ENCODE measurements at places on chromosomes 11 and 22.

DNA sequence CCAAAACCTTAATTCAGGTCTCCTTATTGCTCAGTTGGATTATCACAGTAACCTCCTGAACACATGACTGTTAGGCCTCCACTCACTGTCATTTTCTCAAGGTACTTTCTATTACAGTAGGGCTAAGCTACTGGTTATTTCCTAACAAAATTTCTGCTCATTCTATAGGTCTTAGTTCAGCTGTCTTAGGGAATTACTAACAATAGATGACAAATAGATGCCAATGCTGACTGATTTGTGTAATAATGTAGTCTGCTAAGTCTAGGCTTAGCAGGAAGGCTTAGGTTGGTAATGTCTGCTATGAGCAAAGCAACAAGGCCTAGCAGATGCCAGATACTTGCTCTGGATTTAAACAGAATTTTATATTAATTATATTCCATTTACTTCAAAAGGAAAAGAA, 58.1 kb downstream of the RSF1 start:
- no peak for DNase-seq

DNA sequence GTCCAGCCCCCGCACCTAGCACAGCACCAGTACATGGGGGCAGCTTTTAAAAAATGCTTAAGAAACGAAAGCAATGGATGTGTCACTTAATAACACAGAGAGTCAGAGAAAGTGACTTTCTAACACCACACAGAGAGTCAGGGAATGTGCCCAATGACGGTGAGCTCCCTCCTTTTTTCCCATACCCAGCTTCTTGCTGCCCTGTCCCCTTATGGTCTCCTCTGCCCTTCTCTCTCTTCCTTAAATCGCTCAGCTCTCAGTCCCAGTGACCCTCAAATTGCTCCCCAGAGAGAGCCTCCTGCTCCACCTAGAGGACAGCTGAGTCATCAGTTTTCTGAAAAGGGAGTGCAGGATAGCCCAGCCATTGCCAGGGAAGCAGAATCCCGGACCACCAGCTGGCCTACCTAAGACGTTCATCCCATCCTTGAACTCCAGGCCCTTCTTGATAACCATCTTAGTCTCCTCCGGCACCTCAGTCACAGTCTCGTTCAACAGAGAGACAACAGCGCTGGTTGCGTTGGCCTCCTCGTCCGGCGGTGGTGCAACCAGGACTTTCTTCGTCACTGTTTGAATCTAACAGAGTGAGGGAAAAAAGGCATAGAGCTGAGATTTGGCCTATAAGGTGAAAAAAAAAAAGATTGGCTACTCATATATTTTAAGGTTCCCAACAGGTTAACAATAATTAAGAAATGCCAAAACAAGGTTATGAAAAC, 113.5 kb downstream of the SLC1A2 start:
- no peak for DNase-seq

- no peak for DNase-seq
These were observed 9.0 kb downstream of the RCOR2 start for GRCh38 chr11:63907808-63908530.

- no peak for DNase-seq
These were observed 28.3 kb downstream of the DRD2 start for GRCh38 chr11:113446938-113447337.

DNA sequence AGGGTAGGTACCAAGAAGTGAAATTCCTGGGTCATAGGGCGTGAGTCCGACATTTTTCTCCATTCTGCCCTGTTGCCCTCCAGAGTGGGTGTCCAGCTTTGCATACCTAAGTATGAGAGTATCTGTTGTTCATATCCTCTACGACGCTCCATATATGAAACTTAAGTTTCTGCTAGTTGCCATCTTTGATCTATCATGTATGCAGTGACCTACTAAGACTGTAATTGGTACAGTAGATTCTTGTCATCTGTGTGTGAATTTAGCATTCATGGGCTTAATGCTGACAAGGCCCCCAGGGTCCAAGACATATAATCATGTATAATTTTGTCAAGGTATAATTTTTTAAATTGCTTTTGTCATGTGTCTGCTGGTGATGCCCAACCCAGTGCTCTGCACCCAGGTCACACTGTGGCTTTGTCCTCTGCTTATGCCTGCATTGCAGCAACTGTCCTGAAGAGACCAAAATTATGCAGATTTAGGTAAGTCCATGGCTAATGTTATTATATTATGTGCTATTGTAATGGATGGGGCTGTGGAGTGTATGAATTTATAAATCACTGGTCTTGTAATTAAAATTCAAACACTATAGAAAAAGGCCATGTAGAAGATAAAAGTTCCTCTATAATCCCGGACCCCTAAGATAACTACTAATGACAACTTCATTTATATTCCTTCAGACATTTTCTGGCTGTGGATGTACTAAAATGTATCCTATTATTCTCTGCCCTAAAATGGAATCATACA, 12.2 kb downstream of the NEAT1 start:
- DNase-seq, result no peak

- no peak for DNase-seq
These were observed 13.4 kb downstream of the STARD10 start for GRCh38 chr11:72780296-72781062.

DNA sequence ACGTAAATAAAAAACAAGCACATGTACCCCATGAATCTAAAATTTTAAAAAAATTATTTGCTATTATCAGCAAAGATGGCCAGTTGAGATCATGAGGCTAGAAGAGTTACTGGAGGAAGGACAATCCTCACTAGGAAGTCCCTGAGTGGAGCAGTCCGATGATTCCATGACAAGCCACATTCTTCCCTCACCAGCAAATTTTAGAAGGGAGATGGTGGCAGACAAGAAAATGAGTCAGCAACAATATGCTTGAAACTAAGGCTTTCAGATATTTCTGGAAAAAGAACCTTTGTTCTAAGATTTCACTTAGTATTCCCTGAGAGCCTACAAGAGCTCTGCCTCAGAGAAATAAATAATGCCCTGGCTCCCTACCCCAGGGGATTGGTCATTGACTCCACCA, 34.9 kb downstream of the P4HA3 start:
- no peak for DNase-seq

DNA sequence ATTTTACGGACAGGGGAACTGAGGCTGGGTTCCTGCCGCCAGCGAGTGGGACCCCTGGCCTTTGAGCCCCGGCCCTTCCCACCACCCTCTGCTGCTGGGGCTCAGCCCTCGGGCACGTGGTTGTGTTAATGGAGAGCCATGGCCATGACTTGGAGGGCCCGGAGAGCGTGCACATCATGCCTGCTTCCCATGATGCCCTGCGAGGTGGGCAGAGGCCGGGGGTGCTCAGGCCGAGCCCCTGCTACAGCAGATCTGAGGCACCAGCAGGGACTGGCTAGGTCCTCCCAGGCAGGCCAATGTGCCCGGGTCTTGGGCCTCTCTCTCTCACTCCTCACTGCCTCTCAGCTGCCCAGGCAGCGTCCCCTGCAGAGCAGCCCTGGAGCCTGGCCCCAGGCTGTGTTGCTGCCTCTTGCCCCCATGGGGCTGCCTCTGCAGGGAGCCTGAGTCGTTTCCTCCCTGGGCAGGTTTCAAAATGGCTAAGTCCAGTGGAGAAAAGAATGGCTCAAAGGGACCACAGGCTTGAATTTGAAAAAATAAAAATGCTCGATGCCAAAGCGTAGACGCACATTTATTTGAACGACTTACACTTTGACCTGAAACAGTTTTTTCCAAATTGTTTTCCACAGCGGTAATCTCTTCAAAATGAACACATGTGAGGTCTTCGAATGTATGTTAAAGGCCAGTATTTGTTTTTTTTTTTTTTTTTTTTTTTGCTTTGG, 72.6 kb upstream of the CLDN5 start:
- DNase-seq, result no peak

DNA sequence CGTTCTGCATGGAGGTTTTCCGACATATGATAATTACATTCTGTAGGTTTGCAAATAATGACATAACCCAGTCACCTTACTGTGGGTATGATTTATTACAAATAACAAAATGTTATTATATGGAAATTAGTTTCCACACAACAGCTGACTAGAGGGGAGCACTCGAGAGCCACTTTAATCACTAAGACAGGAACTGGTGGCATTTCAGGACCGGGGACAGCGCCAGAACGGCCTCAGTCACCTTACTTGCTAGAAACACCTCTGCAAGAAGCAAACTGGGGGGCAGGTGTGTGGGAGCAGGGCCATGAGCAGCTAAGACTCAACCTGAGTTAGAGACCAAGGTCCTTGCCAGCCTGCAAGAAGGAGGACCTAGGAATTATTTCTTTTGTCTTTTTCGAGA, 199.9 kb downstream of the DSCAML1 start:
- DNase-seq, result no peak

- DNase-seq, result no peak
These were observed 15.5 kb downstream of the APOL3 start for GRCh38 chr22:36144886-36145541.

DNA sequence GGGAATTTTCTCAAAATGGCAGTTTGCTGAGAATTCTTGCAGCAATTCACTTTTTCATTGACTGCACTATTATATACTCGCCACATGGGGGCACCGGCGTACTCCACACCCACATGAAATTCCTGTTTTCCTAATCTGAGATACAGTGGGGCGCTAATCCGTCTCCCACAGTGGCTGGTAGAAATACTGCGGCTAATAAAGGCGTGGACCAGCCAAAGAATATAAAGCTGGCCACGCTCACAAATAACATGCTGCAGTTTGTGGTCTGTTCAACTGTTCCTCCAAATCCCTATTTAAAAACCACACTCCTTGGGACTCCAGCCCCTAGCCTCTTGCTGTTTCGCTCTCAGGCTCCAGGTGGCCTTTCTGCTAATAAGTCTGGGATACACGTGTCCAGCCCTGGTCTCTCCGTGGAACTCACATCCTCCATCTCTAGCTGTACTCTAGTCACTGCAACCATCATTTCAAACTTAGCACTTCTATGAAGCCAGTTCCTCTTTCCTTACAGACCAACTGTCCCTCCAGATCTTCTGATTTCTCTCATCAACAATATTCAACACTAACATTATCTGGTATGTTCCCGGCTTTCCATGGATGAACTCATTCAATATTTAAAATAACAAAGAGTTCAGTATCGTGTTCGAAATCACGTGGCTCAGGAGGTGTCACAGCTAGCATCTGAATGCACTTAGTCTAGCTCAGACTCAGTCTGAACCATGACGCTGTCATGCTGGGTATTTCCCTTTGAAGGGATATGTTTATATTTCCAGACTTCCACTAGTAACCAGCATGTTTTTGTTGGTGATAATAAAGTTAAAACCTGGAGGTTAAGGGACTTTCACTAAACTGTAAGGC, 22.0 kb downstream of the TBRG1 start:
- DNase-seq, result no peak

DNA sequence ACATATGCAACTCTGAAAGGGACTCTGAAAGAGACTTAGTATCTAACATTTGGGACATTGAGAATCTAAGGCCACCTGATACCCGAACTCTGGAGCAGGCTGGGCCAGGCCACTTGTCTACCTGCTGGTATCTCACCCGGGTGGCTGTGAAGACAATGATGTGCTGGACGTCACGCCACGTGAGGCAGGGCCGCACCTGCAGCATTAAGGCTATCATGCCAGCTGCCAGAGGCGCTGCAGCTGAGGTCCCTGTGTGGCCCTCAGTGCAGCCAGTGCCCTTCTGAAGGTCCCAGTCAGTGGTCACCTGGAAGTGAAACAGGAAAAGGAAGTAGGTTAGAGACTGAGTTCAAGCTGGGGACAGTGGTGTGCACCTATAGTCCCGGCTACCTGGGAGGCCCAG, 12.4 kb downstream of the PCSK7 start:
- no peak for DNase-seq

GRCh38 chr11:83195143-83195466, 1.6 kb downstream of the ANKRD42 start:
- DNase-seq, result no peak

- DNase-seq, result no peak
These were observed 254.5 kb upstream of the B3GAT1 start for GRCh38 chr11:134666273-134667174.

DNA sequence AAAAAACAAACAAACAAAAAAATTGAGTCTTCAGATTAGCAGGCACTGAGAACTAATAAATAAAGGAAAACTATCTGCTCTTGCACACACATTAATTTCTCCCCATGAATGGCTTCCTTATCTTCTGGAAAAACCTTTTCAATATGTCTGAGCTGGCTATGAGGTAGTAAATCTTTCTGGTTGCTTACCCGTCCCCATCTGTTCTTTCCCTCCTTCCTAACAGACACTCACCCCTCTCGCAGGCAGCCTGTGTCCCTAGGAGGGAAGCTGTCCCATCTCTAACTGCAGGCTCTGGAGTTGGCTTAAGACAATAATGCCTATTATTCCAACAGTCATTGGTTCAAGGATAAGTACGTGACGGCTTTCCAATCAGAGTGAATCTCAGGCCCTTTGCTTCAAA, 8.2 kb upstream of the SCUBE2 start:
- no peak for DNase-seq

DNA sequence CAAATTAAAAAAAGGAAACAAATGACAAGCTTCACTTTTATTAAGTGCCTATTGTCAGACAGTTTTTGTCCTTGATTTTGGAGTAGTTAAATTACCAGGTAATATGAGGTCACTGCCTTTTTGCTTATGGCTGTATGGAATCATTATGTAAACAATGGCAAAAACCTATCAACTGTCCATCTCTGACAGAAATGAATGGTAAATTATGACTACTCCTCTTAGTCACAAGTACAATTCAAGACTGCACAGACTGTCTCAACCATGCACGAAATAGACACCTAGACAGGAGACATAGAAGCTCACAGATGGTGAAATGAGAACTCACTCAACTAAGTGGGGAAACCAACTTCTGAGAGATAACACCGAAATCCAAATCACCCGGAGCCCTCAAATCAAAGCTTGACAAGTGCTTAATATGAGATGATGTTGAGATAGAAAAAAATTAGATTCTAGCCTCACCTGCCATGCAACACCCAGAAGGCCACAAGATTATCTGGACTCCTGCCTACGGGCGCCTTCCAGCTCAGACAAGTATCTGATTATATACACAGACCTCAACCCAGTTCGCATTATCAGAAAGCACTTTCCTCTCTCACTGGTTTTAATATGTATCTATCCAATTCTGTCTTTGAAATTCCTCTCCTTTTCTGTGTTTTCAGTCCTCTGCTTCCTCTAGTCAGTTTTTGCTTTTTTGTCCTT, 199.3 kb downstream of the CADM1 start:
- DNase-seq, result no peak

GRCh38 chr11:75655605-75656004, 13.2 kb downstream of the MAP6 start:
- no peak for DNase-seq

DNA sequence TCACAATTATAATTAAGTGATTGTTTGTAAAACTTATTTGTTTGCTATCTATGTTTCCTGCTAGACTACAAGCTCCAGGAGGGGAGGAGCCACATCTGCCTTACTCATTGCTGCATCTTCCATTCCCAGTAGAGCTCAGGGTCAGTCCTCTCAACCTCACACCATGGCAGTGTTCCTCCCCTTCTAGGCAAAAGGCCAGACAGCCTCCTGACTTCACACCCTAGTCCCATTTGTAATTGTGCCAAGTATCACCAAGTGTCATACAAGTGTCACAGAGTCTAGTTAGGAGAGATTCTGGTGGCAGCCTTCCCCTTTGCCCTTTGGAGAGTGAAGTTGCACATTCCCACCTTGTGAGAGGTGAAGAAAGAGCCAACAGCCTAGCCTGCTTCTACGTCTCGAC, 490.4 kb downstream of the INSC start:
- DNase-seq, result no peak

- DNase-seq, result no peak
These were observed 86.7 kb downstream of the ALX4 start for GRCh38 chr11:44223238-44223637.

GRCh38 chr11:34446386-34446785, 7.7 kb downstream of the CAT start:
- DNase-seq, result no peak

GRCh38 chr11:72112978-72113808, 698 bp upstream of the ANAPC15 start:
- no peak for DNase-seq

- no peak for DNase-seq
These were observed 1.2 kb upstream of the FCHSD2 start for GRCh38 chr11:73143126-73143838.
